ENCODE measurements at places on chromosomes 2 and 18.

DNA sequence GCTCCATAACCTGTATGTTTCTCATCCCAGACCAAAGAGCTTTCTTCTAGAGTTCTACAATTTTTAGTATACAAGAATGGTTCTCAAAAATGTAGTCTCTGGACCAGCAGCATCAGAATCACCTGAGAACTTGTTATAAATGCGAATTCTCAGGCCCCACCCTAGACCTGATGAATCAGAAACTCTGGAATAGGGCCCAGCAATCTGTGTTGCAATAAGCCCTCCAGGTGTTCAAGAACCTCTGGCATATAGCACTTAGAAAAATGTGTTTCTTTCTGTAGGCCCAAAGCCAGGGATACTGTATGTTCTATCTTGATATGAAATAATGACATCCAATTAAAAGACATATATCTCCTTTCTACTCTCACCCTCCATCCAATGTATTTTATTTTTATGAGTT lies 10.4 kb downstream of the PAIP2B start:
- no peak for DNase-seq

- no peak for DNase-seq
These were observed 42.4 kb downstream of the ASB1 start for GRCh38 chr2:238469155-238469554.

DNA sequence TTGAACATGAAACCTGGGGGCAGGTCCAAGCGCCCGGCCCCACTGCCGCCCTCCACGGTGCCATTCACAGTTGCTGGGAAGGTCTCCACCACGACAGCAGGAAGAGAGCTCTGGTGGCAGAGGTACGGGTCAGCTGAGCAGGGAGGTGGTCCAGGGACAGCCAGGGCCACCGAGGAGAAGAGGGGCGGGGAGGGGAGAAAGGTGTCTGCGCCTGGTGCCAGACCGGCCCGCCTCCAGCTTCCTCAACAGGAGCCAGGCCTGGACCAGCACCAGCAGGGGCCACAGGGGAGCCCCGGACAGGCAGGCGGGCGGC lies 56.2 kb downstream of the BIN1 start:
- DNase-seq: no peak

DNA sequence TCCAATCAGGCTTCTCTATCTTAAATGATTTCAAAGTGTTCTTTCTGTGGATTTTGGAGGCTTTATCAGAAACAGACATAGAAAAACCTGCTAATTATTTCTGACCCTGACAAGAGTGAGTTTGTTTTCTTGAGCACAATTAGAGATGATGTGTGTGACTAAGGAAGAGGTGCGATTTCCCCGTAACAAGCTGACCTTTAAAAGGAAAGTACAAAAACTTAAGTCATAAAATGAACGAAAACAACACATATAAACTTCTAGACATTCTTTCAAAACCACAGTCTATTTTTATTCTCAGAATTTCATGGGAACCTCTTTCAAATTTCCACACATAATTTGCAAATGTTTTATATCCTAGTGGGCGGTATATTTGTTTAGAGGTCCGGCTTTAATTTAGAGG lies 604.8 kb downstream of the CPS1 start:
- no peak for DNase-seq

GRCh38 chr2:111702804-111703196 lies 181.2 kb downstream of the ANAPC1 start:
- no peak for DNase-seq

DNA sequence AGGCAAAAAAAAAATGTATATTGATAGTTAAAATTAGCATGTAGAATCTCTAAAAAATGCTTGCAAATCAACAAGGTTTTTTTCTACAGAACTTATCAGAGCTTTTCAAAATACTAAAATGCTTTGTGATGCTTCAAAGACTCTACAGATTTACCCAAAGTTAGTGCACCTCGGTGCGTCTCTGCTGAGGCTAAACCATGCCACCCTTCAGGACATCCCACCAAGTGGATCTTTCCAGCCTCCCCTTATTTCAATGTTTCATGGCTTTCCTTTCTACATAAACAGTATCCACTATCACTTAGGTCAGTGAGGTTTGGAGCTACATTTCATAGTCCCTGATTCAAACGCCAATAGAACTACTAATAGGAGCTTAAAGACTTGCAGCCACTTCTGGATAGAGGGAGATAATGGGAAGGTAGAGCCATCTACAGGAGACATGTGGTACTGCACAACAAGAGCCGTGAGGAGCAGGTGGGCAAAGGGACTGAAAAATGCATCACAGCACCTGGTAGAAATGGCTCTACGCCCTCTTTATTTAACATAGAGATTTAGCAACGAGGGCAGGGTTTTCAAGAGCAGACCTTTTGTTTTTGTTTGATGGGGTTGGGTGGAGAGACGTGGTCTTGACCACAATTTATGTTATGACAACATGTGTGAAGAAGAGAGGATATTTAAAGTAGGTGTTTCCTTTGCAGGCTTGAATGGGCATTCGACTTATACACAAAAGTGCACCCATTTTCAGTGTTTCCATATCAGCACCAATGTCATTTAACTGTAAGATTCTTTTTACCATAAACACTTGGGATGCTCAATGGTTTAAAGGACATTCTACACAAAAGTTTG lies 56.1 kb upstream of the SLC35G4 start:
- peak; percentile 36 for DNase-seq

DNA sequence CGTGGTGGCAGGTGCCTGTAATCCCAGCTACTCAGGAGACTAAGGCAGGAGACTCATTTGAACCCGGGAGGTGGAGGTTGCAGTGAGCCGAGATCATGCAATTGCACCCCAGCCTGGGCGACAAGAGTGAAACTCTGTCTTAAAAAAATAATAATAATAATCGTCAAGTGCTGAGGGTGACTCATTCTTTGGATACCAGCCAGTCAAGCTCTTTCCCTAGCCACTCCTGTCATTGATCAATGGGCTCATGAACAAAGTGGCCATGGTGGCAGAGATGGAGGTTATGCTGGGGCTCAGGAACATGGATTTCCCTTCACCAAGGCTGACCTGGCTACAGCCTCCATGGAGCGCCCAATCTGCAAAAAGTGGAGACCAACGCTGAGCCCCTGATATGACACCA lies 94.5 kb upstream of the HAAO start:
- DNase-seq: no peak

DNA sequence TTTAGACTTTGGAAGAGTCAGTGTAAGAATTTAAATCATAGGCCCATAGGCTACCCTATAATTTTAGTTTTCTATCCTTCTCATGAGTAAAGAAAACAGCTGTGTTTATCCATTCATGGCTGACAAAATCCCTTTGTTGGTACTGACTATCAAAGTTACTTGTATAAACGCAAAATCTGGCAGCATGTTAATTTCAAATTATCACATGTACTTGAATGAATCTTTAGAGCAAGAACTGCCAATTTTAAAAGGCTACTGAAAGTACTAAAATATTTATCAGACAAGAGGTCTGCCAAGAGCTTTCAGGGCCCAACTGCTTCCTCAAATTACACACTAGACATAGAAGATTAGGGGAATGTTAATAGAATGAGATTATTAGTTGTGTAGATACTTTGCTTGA lies 66.6 kb downstream of the MYL12B start:
- no peak for DNase-seq
